ENCODE measurements at places on chromosomes 7 and 10.
A peak's percentile ranks its signal among the peaks of the same experiment; 100 is the strongest.

- no peak for DNase-seq
Observed at GRCh38 chr7:77362905-77363304, 53.2 kb downstream of the GSAP start.

DNA sequence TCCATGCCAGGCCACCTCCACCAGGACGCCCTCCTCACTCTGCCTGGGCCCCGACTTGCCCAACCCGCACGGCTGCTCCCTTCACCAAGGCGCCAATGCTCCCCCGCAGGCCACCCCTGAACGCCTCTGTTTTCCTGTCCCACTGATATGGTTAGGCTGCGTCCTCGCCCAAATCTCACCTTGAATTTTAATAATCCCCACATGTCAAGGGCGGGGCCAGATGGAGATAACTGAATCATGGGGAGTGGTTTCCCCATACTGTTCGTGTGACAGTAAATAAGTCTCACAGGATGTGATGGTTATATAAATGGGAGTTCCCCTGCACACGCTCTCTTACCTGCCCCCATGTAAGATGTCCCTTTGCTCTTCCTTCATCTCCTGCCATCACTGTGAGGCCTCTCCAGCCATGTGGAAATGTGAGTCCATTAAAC is 29.8 kb downstream of the RSU1 start:
- no peak for DNase-seq

DNA sequence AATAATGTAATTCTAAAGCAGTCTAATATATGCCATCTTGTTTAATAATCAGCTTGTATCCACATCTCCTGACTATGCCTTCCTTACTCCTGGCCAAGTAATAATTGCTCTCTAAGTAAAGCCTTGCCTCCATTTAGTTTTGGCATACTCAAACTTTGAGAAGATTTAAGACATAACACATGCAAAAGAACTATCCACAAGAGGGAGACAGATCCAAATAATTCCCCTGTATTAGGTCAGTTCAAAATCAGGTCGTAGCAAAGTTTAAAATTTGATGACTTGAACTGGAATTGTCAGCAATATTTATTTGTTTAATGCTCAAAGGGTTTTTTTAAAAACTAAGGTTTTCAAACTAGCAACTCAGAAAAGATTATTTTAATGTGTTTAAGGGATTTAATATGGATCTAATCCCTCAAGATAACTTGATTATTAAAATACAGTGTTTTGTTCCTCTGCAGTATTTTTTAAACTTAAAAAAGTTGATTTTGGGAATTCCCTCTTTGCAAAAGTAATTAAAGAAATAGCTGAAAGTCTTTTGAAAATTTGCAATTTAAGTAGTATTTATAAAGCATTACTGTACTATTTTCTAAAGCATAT is 95.3 kb downstream of the HDAC9 start:
- DNase-seq, result no peak

DNA sequence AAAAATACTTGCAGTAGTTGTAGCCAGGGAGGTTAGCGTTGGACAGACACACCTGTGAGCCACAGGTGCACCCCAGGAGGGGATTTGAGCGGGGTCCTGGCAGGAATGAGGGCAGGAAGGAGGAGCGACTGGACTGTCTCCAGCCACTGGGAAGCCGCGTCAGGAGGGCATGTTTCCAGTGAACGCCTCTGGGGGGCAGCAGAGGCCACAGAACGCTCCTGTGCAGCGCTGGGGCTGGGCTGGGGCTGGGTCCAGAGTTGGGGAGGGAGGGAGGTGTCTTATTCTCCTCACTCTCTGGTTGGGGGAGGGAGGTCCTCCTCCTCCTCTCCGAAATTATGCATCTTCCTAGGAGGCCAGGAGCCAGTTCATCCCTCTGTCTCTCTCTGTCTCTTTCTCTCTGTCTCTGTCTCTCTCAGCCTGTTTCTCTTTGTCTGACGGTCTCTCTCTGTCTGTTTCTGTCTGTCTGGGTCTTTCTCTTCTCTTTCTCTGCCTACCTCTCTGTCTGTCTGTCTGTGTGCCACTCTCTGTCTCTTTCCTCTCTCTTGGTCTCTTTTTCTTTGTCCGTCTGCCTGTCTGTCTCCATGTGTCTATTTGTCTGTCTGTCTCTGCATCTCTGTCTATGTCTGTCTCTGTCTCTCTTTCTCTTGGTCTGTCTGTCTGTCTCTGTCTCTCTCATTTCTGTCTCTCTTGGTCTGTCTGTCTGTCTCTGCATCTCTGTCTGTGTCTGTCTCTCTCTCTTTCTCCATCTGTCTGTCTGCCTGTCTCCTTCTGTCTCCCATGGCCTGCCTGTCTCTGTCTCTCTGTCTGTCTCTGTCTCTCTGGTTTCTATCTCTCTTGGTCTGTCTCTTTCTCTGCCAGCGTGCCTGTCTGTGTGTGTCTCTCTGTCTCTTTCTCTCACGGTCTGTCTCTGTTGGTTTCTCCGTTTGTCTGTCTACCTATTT is 9.9 kb upstream of the PSMG3 start:
- peak; percentile 84 for DNase-seq

DNA sequence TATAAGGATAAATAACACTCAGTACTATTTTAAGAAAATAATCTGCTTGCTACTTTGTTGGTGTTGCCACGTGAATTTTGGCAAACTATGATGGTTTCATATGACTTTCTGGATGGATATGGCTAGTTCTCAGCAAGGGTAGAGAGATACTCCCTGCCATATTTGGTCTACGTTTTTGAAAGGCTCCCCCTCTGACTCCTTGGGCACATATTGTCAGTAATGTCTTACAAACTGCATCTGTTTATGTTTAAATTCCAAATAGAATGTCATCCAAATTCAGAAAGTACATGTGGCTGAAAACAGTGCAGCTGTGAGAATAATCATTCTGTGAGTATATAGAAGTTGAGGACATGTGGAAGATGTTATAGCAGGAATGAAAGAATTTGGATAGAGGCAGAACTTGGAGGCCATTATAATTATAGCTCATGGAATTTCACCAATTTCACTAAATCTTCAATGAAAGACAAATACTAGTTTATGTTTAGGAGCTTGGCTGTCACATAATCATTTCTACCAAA is 107.8 kb downstream of the SRI start:
- no peak for DNase-seq

DNA sequence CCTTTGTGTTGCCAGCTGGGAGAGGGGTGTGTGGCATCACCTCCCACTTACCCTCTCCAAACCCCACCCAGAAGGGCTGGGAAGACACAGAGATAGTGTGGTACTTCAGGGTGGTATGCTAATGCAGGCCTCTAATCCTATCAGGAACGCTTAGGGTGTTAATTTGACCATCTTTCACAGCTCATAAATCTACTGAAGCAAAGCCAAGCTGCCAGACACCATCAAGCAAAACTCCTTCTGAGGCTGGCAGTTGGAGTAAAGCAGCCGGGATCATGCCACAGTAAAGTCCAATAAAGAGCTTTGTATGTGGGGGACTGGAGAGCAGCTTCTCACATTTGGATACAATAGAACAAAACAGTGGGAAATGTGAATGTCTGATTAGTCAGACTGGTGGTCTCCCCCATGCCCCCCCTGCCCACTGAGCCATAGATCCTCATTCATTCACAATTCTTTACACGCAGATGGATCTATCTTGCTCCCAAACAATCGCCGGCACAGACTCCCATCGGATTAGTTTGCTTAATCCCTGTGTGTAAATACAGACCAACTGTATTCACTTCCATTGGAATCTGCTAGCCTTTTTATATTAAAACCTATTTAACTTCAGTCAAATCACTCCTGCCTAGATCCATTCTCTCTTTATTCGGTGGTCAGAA is 29.6 kb downstream of the FGFBP3 start:
- no peak for DNase-seq

DNA sequence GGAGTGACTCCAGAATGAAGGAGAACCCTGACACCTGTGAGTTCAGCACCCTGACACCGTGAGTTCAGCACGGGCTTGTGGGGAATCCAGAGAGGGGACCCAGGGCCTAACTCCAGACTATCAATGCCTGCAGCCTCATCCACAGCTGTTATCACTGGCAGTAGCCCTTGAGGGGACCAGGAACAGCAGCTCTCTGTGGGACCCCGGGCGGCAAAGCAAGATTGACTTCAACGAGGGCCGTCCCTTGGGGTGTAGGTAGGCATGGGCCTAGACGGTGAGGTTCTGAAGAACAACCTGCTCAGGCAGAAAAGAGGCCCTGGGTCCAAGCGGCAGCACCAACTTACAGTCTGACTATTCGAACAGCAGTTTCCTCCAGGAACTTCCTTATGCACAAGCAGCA is 8.9 kb downstream of the GRID1 start:
- no peak for DNase-seq

DNA sequence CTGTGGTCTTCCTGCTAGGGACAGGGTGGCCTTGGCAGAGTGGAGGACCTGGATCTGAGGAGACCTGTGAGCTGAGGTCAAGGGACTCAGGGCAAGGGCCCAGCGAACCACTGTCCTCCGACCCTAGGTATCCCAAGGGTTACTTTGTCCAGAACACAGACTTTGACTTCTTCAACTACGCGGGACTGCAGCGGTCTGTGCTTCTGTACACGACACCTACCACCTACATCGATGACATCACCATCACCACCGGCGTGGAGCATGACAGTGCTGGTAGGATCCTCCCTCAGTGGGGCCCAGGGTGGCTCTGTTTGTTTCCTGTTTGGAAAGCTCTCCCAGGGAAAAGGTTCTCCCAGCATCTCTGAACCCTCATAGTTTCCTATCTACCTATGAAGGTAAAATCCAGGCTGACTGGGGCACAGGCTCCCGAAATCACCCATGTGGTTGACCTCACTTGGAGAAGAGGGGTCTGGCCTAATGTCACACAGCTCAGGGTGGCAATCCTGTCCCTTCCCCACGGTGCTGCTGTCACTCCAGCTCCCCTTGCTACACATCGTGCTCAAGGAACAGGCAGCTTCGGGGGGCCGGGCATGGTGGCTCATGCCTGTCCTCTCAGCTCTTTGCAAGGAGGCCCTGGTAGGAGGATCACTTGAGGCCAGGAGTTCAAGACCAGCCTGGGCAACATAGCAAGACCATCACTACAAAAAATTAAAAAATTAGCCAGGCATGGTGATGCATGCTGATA is 57.6 kb downstream of the ZNF727 start:
- no peak for DNase-seq

- no peak for DNase-seq
Observed at GRCh38 chr10:68202960-68203353, 29.0 kb downstream of the ATOH7 start.

GRCh38 chr10:34364253-34365037 is 450.7 kb downstream of the PARD3 start:
- DNase-seq, result no peak

- DNase-seq, result no peak
Observed at GRCh38 chr7:35817181-35817580, 16.3 kb downstream of the SEPTIN7 start.

DNA sequence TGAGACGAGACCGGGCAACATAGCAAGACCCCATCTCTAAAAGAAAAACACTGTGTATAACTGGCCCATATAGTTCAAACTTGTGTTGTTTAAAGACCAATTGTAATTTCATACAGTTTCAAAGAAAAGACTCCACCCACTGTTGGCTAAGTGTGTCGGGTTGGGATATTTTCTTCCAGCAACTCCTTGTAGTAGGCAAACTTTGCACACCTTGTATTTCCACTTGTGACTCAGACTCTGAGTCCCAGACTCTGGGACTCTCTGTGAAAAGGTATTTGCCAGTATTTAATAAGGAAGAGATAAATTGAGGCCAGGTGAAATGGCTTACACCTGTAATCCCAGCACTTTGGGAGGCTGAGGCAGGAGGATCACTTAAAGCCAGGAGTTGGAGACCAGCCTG is 29.3 kb upstream of the RHBDD2 start:
- DNase-seq, result no peak

GRCh38 chr7:36575832-36576231 is 148.5 kb downstream of the AOAH start:
- DNase-seq, result no peak

DNA sequence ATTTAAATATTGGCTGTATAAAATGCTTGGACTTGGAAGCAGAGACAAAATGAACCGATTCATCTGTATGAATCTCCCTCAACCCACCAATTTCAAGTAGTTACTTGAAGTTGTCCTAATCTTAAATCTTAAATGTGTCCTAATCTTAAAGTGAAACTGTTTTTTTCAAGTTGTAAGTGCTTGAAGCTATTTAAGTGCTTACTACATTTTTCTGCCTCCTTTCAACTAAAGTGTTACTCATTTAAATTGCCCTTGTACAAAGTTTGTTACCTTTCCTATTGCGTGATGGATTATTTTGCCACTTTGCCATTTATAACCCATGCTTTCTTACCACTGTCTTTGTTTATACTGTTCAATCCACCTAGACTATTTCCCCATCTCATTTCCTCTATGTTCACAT is 2.8 kb downstream of the BCAP29 start:
- DNase-seq, result no peak

- no peak for DNase-seq
Observed at GRCh38 chr10:69232252-69232651, 12.1 kb downstream of the HKDC1 start.

- no peak for DNase-seq
Observed at GRCh38 chr10:71657604-71658466, 61.7 kb downstream of the C10orf105 start.

- peak; percentile 46 for DNase-seq
Observed at GRCh38 chr10:103265717-103266329, 11.1 kb upstream of the INA start.

- no peak for DNase-seq
Observed at GRCh38 chr10:48480397-48481374, 124.2 kb downstream of the ARHGAP22 start.

DNA sequence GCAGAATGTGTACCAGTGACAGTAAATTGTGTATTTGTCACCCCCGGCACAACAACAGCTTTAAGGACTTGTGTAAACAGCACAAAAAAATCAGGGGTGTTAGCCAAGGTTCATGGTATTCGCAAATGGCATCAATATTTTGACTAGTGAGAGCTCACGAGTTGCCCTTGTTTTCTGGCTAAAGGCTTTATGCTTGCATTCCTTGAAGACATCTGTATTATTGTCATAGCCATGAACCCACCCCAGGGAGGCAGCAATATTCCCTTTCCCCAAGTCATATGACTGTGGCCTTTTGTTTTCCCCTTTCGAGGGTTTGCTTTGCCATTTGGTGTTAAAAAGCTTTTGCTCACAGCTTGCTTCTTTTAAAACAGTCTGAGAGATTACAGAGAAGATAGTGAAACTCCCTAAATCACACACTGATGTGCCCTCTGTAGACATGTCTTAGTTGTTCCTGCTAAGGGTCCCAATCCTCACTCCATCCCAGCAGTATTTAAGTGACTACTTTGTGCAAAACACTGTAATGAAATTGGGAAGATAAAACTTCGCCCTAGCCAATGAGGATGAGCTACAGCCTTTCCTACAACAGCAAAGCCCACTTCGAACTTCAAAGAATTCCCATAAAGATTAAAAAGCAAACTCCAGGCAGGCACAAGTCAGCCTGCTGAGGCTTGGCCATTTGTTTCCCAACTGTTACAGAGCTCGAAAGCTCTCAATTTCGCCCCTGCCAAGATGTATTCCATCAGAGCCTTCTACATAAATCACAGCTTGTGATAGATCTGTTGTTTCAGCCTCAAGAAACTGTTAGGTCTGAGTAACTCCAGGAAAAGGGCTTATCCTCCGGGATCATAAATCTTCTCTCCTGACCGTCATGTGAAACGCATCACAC is 172.3 kb downstream of the ADAM12 start:
- DNase-seq, result no peak

- DNase-seq, result no peak
Observed at GRCh38 chr7:73864981-73865711, 4.2 kb downstream of the TMEM270 start.

GRCh38 chr10:12564173-12564572 is 214.8 kb downstream of the CAMK1D start:
- DNase-seq, result no peak
